Testis (tissue), 5 donors: ENCODE measurements at places on chromosomes 1 and 21. TPM values are rescaled to one million over a fixed set of nuclear protein-coding genes. Genes with fewer than 3 reads are reported as not detected.

The SELP gene
- total RNA-seq = 1.7 TPM

The DNASE2B gene
- 0.31 TPM for total RNA-seq

The SLAMF6 gene
- total RNA-seq = 0.68 TPM

DNA sequence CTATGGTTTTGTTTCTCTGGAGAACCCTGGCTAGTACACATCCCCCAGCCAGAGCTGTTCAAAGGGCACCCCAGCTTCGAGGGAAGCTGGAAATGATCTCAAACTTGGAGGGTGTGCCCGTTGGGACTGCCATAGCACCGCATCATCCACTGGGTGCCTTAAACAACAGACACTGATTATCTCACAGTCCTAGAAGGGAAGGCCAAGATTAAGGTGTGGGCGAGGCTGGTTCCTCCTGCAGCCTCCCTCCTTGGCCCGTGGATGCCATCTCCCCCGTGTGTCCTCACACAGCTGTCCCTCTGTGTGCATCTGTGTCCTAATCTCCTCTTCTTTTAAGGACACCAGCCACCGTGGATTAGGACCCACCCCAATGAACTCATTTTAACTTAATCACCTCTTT lies 4.2 kb upstream of the IBA57 start:
- DNase-seq = no peak

DNA sequence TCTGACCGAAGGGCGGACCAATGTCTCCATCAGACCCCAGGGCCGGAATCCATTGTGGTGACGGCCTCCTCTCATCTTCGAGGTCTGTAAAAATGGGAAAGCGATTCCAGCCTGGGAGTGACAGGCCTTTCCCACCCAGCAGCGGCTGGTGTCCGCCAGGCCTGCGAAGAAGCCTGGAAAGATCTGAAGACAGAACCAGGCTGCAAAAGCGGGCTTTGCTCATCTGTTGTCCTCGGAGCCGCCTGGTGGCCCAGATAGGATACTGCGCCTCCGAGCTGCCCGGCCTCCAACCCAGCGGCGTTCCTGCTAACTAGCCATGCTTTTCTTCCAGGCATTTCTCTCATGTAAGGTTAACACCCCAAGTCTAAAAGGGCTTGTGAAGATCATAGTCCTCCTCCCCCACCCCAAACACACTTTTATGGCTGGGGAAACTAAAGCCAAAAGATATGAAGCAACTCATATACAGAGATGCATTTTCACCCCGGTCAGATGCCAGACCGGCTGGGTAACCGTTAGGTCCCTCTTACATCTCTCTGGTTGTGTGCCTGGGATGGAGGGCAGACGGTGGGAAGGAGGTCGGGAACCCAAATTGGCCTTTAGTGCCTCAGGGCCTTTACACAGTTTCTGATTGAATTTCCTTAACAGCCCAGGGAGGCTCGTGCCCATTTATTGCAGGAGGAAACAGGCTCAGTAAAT lies 1.9 kb upstream of the DHRS3 start:
- DNase-seq = peak; percentile 93

- no peak for DNase-seq
These were observed 68.7 kb downstream of the DNTTIP2 start for GRCh38 chr1:93810316-93810715.

- DNase-seq = no peak
These were observed 245.6 kb downstream of the FOXD2 start for GRCh38 chr1:47683401-47683800.

DNA sequence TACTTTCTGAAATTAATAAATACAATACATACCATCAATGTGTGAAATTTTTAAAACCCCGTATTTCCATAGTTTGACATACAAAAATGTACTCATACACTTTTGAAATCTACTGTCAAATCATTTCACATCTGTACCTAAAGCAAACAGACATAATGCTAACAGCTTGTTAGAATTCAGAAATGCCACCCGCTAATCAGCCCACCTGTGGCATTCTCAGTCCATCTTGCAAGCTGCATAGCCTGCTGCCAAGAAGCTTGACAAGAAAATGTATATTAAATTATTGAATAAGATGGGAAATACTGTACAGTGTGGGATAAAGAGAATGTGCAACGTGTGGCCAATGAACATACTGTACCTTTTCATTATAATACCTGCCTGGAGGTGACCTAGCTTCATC lies 55.1 kb downstream of the ZBTB18 start:
- DNase-seq = no peak

- DNase-seq = peak; percentile 96
These were observed 21.0 kb downstream of the H3-3A start for GRCh38 chr1:226083302-226084101.

GRCh38 chr1:238710697-238711096 lies 675.7 kb upstream of the CHRM3 start:
- no peak for DNase-seq

GRCh38 chr1:229942501-229942900 lies 124.5 kb upstream of the GALNT2 start:
- no peak for DNase-seq

- no peak for DNase-seq
These were observed 262.5 kb downstream of the NPHP4 start for GRCh38 chr1:5729636-5730145.

DNA sequence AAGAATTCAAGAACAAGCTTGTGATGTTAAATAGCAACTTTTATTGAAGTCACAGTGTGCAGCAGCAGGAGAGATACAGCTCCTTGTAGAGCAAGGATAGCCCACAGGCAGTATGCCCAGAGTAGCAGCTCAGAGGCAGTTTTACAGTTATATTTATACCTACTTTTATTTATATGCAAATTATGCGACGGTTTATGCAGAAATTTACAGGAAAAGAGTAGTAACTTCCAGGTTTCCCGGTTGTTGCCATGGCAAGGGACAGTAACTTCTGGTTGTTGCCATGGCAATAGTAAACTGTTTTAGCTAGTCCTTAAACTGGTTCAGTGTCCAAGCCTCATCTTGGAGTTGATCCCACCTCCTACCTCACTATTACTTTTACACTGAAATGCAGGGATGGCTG lies 344.6 kb upstream of the LYPLAL1 start:
- DNase-seq = no peak

DNA sequence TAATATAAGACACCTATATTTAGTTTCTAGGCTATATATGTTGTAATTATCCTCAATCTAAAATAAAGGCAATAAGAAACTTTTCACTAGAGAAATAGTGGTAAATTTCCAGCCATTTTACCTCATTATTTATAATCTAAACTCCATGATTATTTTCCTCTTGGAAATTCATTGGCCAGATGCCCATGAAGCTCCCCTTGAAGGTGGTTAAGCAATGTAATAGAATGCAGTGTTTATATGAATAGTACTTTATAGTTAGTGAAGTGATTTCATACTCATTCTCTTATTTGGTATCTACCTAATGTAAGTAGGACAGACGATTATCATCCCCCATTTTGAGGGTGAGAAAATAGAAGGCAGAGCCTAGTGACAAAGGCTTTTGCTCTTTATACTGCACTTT lies 26.5 kb downstream of the NFYC start:
- DNase-seq = no peak

GRCh38 chr21:35252831-35253230 lies 203.7 kb upstream of the RUNX1 start:
- DNase-seq = no peak

DNA sequence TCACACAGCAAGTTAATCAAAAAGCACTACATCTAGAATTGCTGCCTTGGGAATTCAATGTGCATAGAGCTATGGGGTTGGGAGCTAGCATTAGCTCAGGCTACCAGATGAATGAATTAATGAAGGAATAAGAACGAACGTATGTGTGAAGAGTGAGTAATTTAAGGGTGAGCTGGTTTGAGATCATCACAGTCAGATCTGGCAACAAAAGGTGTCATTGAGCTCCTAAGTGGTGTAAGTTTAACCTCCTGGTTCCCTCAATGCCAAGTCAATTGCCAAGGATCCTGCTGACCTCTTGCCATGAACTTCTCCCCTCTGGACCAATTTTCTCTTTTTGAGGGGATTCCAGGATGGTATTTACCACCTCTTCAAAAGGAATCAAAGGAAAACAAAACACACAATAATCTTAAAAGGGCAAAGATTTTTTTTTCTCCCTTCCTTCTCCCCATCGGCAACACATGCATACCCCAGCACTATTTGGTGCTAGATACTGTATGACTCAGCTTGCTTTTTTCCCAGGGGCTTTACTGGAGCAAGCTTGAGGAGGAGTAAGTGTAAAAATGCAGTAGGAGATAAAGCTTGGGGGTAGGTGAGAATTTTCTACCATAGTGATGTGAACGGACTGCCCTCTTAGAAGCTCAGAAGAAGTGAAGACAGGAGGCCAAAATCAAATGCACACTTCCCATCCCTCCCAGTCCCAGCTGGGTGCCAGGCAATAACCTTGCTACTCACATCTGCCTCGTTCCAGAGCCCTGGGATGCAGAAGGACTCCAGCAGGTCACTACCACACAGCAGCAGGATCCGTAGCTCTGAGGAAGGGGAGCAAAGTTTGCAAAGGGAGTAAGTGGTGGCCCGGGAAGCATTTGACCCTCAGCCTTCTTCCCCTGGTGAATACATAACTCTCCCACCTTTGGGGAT lies 92.0 kb downstream of the LAMC2 start:
- no peak for DNase-seq

GRCh38 chr1:107171333-107171732 lies 30.5 kb downstream of the NTNG1 start:
- no peak for DNase-seq

DNA sequence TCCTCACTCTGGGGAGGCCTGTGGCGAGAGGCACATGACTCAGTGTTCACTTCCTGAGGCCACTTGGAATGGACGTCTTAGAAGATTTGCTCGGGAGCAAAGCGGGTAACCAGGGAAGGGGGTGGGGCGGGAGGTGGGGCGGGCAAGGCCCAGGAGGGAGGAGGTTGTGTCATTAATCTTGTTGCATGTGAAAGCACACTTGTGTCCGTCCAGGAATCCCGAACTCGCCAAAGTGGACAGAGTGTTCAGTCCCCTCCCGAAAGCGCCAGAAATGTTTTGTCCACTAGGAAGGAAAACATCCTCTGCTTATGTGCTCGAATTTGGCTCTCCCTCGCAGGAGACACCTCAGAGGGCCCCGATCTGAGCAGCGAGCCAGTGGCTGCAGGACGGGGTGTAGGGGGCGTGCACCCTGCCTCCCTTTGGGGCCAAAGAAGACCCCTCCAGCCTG lies 84.2 kb downstream of the SPSB1 start:
- DNase-seq = peak; percentile 79

- DNase-seq = no peak
These were observed 11.0 kb upstream of the ZNF691 start for GRCh38 chr1:42835422-42835821.

- no peak for DNase-seq
These were observed 24.4 kb upstream of the PGD start for GRCh38 chr1:10374442-10374860.

- no peak for DNase-seq
These were observed 6.1 kb downstream of the PRDM2 start for GRCh38 chr1:13706046-13706445.

DNA sequence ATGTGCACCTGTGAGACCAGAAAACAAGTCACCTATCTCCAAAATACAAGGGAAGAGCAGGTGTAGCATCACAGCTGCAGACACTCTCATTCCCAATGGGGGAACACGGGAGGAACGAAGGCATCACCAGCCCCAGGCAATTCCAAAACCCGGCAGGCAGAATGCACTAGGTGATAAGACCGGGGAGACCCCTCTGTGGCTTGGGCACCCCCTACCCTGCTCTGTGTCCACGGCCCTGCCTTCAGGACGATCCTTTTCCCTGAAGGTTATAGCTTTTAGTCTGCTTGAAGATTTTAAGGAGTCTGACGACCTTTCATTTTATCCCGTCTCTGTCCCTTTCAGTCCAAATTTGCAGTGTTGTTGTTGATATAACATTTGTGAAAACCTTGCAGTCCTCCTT lies 19.2 kb downstream of the TRPM2 start:
- DNase-seq = no peak

GRCh38 chr1:910881-911721 lies 12.6 kb upstream of the SAMD11 start:
- no peak for DNase-seq

GRCh38 chr1:181334724-181335123 lies 148.6 kb upstream of the CACNA1E start:
- no peak for DNase-seq

GRCh38 chr1:43421976-43422750 lies 31.6 kb downstream of the HYI start:
- no peak for DNase-seq

DNA sequence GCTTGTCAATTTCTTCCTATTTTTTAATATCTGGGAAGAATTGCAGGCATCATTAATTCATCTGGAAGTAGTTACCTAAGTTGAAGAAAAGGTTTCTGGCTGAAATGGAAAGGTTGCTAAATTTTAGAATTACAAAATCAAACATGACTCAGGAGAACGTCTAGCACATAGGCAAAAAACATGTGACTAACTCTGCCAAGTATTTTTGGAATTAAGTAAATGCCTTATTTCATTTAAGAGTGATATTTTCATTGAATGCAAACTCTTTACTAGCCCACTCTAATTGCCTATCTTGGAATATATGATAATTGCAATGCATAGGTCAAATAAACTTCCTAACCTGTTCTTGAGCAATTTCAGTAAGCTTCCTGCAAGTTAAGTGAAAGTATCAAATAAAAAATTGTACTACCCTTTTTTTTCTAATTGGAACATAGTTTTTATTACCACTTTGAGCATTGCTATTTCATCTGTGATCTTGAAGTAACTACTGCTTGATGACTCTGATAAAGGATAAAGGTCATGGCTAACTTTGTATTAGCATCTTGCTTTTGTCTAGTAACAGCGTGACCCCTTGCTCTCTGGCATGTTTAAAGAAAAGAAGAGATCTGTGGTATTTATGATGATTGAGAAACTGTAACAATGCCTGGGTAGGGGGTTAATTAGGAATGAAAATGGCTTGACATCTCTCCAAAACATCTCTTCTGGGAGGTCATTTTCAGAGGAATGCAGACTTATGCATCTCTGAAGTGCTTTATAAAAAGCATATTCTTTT lies 208.3 kb upstream of the NCAM2 start:
- DNase-seq = no peak

DNA sequence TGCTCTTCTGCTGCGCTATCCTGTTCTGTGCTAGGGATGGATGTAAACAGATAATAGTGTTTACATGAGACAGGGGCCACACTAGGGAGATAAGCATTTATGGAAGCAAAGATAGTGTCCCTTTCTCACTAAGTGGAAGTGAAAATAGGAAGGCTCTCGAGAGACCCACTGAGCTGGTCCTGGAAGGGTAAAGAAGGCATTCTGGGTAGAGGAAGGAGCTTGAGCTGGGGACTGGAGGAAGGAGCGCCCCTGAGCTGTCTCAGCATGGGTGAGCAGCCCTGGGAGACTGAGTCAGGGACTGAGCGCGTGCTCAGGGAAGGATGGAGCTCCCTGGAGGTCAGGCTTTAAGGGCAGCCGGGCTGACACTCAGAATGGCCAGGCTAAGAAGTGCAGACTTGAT lies 93.3 kb downstream of the IGSF21 start:
- no peak for DNase-seq
